NCI-H82 (cell line): ENCODE measurements at places on chromosomes 12 and 14.

GRCh38 chr14:65565948-65566347 is 153.4 kb downstream of the FUT8 start:
- DNase-seq, result no peak

DNA sequence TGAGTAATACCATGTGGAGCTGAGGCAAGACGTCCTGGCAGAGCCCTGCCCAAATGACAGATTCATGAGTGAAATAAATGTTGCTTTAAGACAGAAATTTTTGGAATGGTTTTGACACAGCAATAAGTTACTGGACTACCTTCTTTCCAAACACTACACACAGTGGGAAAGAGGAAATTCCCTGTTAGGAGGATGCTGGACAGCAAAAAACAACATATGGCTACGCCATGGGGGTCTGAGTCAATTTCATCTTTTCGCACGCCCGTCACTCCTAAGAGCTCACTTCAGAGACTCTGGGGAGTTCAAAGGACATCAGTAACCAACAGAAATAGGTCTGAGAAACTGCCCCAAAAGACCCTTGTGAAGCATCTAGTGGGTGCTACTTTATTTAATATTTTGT is 55.4 kb downstream of the TMEM132C start:
- DNase-seq, result no peak

GRCh38 chr12:23098517-23098916 is 473.5 kb downstream of the ETNK1 start:
- no peak for DNase-seq

- no peak for DNase-seq
Measured at GRCh38 chr12:75766263-75767160, 255.1 kb upstream of the KRR1 start.

GRCh38 chr12:20003252-20003651 is 365.1 kb upstream of the PDE3A start:
- DNase-seq, result no peak

GRCh38 chr12:92928421-92928961 is 604 bp downstream of the EEA1 start:
- DNase-seq, result peak; percentile 61

DNA sequence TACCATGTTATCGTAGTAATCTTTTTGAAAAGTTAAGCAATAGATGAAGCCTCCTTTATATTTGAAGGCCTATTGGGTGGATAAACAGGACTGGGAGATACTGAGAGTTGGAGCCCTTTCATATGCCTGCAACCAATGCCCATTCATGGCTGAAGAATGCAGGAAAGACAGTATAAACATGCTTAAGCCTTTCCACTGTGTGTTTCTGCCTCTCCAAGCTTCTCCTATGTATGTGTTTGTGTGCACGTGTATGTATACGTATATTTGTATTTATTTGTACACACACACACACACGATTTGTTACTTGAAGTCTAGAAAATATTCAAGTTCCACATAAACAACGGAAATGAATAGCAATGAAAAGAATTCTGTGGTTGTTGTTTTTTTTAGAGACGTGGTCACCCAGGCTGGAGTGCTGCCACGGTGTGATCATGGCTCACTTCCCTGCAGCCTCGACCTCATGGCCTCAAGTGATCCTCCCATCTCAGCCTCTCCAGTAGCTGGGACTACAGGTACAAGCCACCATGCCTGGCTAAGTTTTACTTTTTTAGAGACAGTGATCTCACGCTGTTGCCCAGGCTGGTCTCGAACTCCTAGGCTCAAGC is 1453.5 kb downstream of the AACS start:
- no peak for DNase-seq

GRCh38 chr12:49966511-49967041 is 4.9 kb downstream of the AQP5 start:
- DNase-seq, result no peak

DNA sequence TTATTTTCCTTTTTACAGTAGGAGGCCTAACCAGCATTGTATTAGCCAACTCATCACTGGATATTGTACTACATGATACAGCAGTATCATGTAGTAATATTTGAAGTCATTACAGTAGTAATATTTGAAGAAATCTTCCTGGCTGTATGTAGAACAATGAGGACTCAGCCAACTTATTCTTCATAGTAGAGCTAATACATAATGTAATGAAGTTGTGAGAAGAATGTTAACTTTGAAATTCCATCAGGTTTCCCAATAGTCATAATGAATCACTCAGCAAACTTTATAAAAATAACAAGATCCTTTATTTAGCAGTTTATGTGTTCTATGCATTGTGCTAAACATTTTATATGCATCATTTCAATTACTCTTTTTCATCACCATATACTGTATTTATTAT is 61.8 kb downstream of the LRRK2 start:
- DNase-seq, result no peak

GRCh38 chr14:54614296-54614695 is 47.4 kb downstream of the SAMD4A start:
- no peak for DNase-seq

DNA sequence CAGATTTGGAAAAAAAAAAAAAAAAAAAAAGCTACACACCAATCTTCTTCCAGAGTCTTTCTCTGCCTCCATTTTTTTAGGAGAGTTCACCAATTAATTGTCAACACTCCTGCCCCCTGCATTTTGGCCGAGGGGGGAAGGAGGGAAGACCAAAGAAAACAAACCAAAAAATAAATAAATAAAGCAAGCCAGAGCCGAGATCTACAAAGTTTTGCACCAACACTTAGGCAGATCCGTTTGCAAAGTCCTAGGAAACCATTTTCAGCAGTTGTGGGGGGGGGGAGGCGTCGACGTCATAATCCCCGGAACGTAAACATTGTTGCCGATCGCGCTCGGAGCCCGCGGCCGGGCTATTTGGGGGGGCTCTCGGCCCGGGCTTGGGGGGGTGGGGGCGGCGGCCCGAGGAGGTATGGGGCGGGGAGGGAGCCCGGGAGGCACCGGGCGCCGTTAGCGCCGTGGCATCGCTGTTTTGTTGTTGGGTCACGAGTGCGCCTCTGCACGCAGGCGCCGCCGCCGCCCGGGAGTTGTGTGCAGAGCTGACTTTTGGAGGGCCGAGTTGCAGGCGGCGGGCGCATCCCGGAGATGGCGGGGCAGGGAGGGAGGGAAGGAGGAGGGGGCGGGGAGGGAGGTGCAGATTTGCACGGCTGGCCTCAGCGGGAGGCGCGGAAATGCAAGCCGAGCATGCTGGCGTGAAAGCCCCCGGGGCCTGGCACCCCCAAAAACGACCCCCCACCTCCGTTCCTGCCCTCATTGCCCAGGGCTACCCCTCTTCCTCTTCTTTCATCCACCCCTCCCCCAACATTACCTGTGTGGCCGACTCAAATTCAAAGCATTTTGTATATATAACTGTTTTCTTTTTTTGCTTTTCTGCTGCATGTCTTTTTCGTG is 598 bp downstream of the KDM2B start:
- peak; percentile 90 for DNase-seq
